ENCODE measurements at places on chromosomes 7 and 10. TPM values are rescaled to one million over a fixed set of nuclear protein-coding genes. Genes with fewer than 3 reads are reported as not detected.

DNA sequence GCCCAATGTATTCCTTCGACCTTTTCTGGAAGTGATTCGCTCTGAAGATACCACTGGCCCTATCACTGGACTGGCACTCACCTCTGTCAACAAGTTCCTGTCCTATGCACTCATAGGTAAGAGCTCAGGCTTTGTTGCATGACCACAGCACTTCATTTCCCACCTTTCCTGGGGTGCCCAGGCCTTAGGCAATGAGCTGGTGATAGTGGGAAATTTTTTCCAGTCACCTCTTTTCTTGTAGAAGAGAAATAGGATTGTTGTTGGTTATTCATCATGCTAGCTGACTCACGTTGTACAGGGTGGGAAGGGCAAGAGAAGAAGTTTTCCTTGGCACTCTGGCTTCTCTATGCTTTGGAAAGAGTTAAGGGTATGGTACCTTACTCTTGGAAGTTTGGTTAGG lies 51.4 kb upstream of the NFKB2 start:
- H3K4me3 ChIP-seq, result no peak overlapping the region
- H3K27me3 ChIP-seq, result no peaks in the 10 kb centered on the region
- no peaks in the 10 kb centered on the region for H3K4me1 ChIP-seq
- H3K27ac ChIP-seq, result no peak overlapping the region

Gene FEZF1
- not detected for total RNA-seq

GRCh38 chr10:78408671-78409472 lies 375.2 kb downstream of the RPS24 start:
- H3K4me1 ChIP-seq, result peaks cover 26% of the 10 kb centered on the region
- no peak overlapping the region for H3K4me3 ChIP-seq
- H3K27me3 ChIP-seq, result no peaks in the 10 kb centered on the region
- no peaks in the 10 kb centered on the region for H3K36me3 ChIP-seq
- H3K27ac ChIP-seq, result peak overlapping the region; percentile 66
- DNase-seq, result peak; percentile 89

- no peaks in the 10 kb centered on the region for H3K4me1 ChIP-seq
- H3K36me3 ChIP-seq, result no peaks in the 10 kb centered on the region
- H3K4me3 ChIP-seq, result no peak overlapping the region
- no peaks in the 10 kb centered on the region for H3K27me3 ChIP-seq
- no peak overlapping the region for H3K27ac ChIP-seq
Measured at GRCh38 chr10:74406006-74406405, 255.0 kb downstream of the ADK start.

Gene SGMS1
- 128 TPM for total RNA-seq

DNA sequence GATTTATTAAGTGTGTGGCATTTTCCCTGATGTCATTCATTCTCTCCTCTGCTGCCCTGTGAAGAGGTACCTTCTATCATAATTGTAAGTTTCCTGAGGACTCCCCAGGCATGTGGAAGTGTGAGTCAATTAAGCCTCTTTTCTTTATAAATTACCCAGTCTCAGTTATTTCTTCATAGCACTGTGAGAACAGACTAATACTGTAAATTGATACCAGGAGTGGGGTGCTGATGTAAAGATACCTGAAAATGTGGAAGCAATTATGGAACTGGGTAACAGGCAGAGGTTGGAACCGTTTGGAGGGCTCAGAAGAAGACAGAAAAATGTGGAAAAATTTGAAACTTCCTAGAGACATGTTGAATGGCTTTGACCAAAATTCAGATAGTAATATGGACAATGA lies 711.8 kb upstream of the GRM3 start:
- no peaks in the 10 kb centered on the region for H3K4me1 ChIP-seq
- no peak for DNase-seq
- H3K27me3 ChIP-seq, result no peaks in the 10 kb centered on the region
- no peak overlapping the region for H3K4me3 ChIP-seq

GRCh38 chr10:117003336-117003735 lies 1.7 kb downstream of the SHTN1 start:
- H3K27me3 ChIP-seq, result no peaks in the 10 kb centered on the region
- no peak overlapping the region for H3K4me3 ChIP-seq
- H3K36me3 ChIP-seq, result no peaks in the 10 kb centered on the region
- H3K27ac ChIP-seq, result no peak overlapping the region

Gene NRCAM
- total RNA-seq, result 0.53 TPM

Gene RNF32
- 0.32 TPM for total RNA-seq

Gene FAM237B
- not detected for total RNA-seq

Gene DYNC1I1
- total RNA-seq, result 13.2 TPM

GRCh38 chr7:84971360-84971759 lies 215.5 kb downstream of the SEMA3D start:
- H3K4me1 ChIP-seq, result no peaks in the 10 kb centered on the region
- H3K4me3 ChIP-seq, result no peak overlapping the region
- H3K27ac ChIP-seq, result no peak overlapping the region
- no peak for DNase-seq

Gene OR13A1
- total RNA-seq, result not detected

DNA sequence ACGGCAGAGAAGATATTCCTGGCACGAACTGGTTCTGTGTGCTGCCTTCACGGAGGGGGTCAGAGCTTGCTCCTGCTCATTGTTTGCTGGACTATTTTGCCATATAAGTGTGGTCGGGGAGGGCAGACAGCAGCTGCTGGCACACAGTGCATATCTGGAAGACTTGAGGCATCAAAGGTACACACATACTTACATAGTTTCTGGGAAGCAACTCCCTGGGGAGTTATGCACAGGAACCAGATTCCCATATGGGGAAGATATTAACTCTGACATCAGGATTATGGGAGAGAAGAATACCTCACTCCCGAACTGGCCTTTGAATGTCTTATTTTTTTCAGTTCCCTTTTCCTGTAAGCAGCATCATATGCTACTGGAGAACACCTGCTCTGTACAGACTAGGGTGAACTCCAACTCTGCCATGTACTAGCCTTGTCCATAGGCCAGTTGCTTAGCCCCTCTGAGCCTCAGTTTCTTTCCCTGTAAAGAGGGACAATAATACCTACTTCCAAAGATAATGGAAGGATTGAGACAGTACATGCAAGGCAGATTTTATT lies 41.5 kb downstream of the LGI1 start:
- no peak for DNase-seq
- no peaks in the 10 kb centered on the region for H3K4me1 ChIP-seq
- H3K36me3 ChIP-seq, result no peaks in the 10 kb centered on the region
- no peaks in the 10 kb centered on the region for H3K27me3 ChIP-seq

Data from ascending aorta (tissue), 2 donors.